Stimulated activated CD8-positive, alpha-beta memory T cell treated with anti-CD3 and anti-CD28 coated beads, Interleukin-15, amount 100 ng/mL, for 1 hour (primary cell): ENCODE measurements at places on chromosomes 3 and 15.

GRCh38 chr3:114624571-114625181, 330.8 kb downstream of the TIGIT start:
- DNase-seq: no peak

DNA sequence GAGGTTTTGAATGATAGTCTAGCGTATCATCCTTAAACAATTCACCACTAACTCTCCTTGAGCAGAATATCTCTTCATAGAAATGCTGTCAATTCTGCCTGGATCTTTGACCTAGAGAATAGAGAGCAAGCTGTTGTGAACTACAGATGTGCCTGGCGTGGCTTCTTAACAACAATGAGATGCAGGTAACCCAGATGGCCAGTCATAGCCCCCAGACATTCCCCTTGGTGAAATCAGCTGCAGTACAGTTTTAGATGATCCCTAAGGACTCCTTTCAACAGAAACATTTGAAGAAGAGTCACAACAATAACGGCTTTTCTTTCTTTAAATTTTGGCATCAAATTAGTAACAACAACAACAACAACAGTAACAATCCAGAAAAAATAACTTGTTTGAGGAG, 1041.3 kb downstream of the ROBO1 start:
- no peak for DNase-seq

DNA sequence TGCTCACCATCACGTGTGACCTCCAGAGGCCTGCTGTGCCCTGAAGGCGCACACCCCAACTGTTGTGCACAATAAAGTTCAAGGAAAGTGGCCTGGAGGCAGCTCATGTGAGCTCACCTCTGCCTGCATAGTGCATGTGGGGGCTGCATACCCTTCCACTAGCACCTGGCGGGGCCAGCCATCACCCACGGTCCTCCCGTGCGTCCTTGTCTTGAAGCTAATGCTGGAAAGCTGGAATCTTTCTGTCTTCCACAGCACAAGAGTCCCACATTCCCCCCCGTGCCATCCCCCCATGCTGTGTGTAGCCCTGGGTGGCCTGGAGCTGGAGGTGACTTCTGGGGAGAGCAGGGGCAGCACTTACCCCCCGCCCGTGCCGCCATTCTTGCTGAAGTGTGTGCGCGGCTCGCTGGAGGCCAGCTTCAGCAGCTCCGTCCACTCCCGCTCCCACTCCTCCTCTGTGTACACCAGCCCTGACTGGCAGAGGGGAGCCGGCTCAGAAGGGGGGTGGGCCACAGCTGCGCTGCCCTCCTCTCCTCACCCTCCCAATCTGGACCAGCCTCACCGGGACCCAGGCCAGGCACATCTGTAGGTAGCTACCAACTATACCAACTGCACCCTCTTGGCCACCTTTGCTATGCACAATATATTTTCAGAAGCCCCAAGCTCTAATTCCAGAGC, 199.5 kb downstream of the KLF13 start:
- no peak for DNase-seq

GRCh38 chr3:13240928-13241618, 167.8 kb upstream of the IQSEC1 start:
- no peak for DNase-seq

- no peak for DNase-seq
Observed at GRCh38 chr15:75884041-75884440, 19.6 kb upstream of the FBXO22 start.

- DNase-seq: peak; percentile 89
Observed at GRCh38 chr15:69462493-69463181, 10.0 kb downstream of the RPLP1 start.

DNA sequence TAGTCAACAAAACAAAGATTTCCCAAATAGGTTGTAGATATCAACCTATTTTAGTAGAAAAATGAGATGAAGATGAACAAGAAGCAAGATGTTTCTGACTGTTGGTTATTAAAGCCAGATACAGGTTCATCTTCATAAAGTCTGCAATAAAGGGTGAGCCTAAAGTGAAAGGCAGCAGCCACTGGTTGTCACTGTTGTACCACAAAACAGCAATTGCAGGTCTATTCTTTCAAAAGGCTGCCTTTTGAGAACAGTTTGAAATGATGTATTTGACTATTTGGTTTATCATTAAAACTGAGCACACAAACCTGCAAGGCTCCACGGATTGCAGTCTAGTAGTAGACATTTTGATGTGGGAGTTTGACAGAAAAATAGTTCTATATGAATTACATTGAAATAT, 543.4 kb downstream of the GBE1 start:
- no peak for DNase-seq

DNA sequence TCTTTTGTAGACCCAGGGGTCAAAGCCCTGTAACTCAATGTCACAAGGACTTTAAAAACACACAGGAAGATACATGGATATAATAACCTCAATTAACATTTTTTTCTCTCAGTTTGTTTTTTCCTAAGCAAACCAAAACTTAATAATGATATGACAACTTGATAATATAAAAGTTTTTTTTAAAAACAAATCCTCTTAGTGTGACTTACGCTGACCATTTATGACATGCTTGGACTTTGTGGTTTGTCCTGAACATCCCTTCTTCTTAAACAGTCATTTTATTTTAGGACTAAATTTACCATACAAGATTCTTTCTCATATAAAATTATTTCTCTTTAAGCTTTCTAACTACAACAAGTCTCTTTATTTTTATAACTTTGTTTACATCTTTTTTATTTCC, 25.4 kb upstream of the FAM3D start:
- no peak for DNase-seq

- DNase-seq: no peak
Observed at GRCh38 chr3:20561166-20561565, 375.2 kb upstream of the SGO1 start.

GRCh38 chr3:186520957-186521842, 23.0 kb downstream of the CRYGS start:
- no peak for DNase-seq

DNA sequence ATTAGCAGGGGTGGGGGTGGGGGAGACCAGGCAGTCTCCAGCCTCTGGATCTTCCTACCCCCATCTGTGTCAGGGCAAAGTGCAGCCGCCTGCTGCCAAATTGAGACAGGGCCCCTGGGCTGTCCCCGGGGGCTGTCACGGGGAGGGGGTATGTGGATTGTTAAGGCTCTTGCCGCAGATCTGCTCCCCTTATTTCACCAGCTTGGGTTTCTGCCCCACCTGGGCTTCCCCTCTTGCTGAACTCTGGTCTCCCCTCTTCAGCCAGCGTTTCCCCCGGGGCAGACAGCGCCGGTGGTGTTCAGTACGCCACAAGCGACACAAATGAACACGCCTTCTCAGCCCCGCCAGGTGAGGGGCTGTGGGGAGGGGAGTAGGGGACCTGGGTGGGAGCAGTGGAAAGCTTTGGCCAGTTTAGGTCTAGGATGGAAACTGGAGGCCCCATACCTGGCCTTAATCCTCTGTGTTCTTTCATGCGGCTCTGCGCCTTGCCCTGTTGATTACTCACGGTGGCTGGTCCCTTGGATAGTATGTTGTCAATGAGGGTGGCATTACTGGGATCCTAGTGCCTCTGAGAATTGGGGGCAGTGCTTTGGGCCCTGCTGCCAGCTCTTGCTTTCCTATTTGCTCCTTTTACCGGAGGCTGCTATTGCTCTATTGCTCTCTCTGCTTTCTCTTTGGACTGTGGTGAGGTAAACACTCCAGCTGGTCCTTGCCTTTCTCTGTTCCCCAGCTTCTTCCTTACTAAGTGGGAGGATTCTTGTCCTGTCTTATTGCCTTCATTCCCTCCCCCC, 1.7 kb downstream of the EIF4G1 start:
- DNase-seq: no peak

- DNase-seq: no peak
Observed at GRCh38 chr3:193794002-193794881, 201.2 kb downstream of the OPA1 start.

- no peak for DNase-seq
Observed at GRCh38 chr15:98069256-98069655, 108.8 kb downstream of the ARRDC4 start.

- no peak for DNase-seq
Observed at GRCh38 chr3:126630020-126630419, 24.9 kb downstream of the TXNRD3 start.

GRCh38 chr3:155863072-155863784, 7.2 kb upstream of the GMPS start:
- no peak for DNase-seq

- DNase-seq: no peak
Observed at GRCh38 chr3:151145713-151146070, 57.3 kb downstream of the GPR171 start.

DNA sequence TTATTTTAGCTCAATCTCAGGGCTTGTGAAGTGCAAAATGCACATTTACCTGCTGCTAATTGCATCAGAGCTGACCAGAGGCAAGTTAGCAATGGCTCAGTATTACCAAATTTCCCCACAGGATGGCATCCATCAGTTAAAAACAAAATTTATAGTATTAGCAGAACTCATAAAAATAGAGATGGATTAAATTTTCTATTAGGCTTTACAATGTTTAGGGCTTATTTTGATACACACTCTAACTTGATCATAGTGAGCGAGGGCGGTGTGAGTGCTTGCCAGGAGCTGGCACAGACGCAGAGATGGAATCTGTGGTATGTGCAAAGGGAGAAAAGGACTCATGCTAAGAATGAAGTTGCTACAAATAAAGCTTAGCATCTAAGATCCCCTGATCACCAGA, 241.0 kb downstream of the NSUN3 start:
- no peak for DNase-seq

DNA sequence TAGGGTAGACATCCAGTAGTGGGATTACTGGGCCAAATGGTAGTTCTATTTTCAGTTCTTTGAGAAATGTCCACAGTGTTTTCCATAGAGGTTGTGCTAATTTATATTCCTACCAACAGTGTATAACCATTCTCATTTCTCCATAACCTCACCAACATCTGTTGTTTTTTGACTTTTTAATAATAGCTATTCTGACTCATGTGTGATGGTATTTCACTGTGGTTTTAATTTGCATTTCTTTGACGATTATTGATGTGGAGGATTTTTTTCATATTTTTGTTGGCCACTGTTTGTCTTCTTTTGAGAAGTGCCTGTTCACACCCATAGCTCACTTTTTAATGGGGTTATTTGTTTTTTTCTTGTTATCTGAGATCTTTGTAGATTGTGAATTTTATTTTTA, 125.2 kb downstream of the CFAP20DC start:
- DNase-seq: no peak

DNA sequence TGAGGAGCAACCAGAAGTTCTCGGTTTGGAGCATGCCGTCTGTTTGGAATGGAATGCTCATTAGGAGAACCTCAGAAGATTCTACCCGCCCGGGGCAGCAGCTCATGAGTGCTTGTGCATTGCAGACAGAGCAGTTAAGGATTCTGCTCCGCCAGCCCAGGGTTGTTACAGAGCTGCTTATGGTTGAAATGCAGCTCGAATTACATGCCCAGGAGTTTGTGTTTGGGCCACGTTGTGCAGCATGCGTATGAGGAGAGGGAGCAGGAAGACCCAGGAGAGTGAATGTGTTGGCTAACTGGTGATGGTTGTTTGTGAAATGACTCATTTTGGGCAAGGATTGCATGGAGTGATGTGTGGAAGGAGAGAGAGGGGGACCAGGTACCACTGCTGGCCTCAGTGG, 9.0 kb downstream of the FGD5 start:
- no peak for DNase-seq

- DNase-seq: no peak
Observed at GRCh38 chr3:61464518-61465140, 96.7 kb upstream of the PTPRG start.

GRCh38 chr15:54298396-54298795, 320.2 kb downstream of the UNC13C start:
- DNase-seq: no peak

GRCh38 chr3:50545781-50546180, 21.8 kb downstream of the C3orf18 start:
- no peak for DNase-seq

DNA sequence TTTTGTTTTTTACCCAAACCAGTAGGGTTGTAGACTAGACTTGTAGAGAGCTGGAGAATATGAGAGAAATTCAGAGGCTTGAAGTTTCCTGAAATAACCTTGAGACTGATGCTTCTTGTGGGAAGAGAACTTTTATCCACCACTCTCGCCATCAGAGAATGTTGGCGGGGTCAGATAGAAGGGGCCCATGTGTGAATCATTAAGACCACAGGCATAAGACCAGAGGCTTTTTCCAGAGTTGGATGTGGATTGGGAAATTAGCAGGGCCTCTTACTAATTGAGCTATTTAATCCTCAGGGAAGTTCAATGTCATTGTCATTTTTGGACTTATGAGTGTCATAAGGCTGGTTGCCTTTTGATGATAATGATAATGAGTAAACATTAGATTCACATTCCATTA, 246.9 kb upstream of the THRB start:
- DNase-seq: no peak

DNA sequence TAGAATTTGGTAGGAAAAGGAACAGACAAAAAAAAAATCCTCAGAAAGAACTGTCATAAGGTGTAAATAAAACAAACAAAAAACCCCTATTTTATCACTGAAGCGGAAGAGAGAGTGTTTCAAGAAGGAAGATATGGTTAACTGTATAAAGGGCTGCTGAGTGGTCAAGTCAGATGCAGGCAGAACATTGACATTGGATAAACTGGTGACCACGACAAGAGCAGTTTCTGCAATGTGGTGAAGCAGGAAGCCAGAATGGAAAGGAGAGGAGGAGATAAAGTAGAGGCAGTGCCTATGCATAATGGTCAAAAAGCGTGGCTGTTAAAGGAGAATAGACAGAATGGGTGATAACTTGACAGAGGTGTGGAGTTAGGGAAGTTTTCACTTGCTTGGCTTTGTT, 75.3 kb downstream of the CYP19A1 start:
- DNase-seq: no peak

- DNase-seq: no peak
Observed at GRCh38 chr3:175238801-175239200, 379.7 kb downstream of the NAALADL2 start.
